ENCODE measurements at places on chromosomes 12 and 14. TPM values are rescaled to one million over a fixed set of nuclear protein-coding genes. Genes with fewer than 3 reads are reported as not detected.

The MIPOL1 gene
- total RNA-seq = 12.1 TPM

The DPPA3 gene
- 0.26 TPM for total RNA-seq

The PSEN1 gene
- 75.3 TPM for total RNA-seq

The RNASE7 gene
- not detected for total RNA-seq

The PRH2 gene
- not detected for total RNA-seq

GRCh38 chr14:71063351-71063750 lies 156.1 kb downstream of the PCNX1 start:
- no peak overlapping the region for H3K4me3 ChIP-seq
- no peak overlapping the region for H3K27ac ChIP-seq
- H3K36me3 ChIP-seq = peaks cover 45% of the 10 kb centered on the region

GRCh38 chr12:25455696-25456095 lies 97.4 kb downstream of the LMNTD1 start:
- H3K36me3 ChIP-seq = no peaks in the 10 kb centered on the region
- no peaks in the 10 kb centered on the region for H3K4me1 ChIP-seq
- DNase-seq = no peak
- no peak overlapping the region for H3K4me3 ChIP-seq
- H3K27me3 ChIP-seq = peaks cover 3% of the 10 kb centered on the region

Data from endothelial cell (in vitro differentiated cells).